Stimulated activated CD8-positive, alpha-beta memory T cell treated with anti-CD3 and anti-CD28 coated beads, Interleukin-4, amount 100 ng/mL, for 1 hour (primary cell): ENCODE measurements at places on chromosomes 6 and 20.

- no peak for DNase-seq
Observed at GRCh38 chr6:152700427-152700826, 2.7 kb downstream of the MYCT1 start.

DNA sequence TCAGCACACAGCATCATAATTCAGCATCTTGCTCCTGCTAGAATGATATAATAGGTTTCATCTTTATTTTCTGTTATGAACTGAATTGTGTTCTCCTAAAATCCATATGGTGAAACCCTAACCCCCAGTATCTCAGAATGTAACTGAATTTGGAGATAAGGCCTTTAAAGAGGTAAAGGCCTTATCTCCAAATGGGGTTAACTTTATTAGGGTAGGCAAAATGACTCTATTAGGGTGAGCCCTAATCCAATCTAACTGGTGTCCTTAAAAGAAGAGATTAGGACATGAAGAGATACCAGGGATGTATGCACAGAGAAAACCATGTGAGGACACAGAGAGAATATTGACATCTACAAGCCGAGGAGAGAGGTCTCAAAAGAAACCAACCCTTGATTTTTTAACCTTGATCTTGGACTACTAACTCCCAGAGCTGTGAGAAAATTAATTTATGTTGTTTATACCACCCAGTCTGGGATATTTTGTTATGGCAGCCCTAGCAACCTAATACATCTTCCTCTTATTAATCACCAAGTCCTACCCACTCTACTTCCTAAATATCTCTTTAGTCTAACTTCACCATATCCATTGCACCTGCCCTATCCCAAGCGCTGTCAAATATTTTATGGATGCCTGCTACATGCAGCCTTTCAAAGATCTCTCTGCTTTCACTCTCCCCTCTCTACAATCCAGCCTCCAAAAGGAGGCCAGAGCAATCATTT lies 8.5 kb upstream of the MRS2 start:
- DNase-seq: no peak

DNA sequence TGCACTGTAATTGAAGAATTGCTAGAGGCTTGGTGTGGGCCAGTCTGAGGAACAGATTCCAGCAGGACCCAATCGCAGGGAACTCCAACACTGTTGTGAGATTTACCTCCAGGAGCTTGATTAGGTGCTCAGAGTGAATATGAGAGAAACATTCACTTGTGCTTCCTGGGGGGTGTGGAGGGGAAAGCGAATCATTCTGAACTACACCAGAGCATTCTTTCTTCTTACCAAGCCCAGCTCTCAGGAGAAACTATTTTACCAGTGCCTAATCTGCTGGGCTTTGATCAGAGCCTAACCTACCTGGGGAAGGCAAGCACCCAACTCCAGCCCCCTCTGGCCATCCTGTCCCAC lies 7.4 kb upstream of the SIRPB1 start:
- DNase-seq: no peak

- no peak for DNase-seq
Observed at GRCh38 chr20:49616154-49617007, 48.4 kb upstream of the PTGIS start.

DNA sequence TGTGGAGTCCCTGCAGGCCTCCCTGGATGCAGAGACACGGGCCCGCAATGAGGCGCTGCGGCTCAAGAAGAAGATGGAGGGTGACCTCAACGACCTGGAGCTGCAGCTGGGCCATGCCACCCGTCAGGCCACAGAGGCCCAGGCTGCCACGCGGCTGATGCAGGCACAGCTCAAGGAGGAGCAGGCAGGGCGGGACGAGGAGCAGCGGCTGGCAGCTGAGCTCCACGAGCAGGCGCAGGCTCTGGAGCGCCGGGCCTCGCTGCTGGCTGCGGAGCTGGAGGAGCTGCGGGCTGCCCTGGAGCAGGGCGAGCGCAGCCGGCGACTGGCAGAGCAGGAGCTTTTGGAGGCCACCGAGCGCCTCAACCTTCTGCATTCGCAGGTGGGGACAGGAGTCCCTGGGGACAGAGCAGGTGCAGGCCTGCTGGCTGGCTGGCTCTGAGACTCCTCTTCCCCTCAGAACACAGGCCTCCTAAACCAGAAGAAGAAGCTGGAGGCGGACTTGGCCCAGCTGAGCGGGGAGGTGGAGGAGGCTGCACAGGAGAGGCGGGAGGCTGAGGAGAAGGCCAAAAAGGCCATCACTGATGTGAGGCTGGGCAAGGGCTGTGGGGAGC lies 44.7 kb downstream of the MYH7B start:
- no peak for DNase-seq

DNA sequence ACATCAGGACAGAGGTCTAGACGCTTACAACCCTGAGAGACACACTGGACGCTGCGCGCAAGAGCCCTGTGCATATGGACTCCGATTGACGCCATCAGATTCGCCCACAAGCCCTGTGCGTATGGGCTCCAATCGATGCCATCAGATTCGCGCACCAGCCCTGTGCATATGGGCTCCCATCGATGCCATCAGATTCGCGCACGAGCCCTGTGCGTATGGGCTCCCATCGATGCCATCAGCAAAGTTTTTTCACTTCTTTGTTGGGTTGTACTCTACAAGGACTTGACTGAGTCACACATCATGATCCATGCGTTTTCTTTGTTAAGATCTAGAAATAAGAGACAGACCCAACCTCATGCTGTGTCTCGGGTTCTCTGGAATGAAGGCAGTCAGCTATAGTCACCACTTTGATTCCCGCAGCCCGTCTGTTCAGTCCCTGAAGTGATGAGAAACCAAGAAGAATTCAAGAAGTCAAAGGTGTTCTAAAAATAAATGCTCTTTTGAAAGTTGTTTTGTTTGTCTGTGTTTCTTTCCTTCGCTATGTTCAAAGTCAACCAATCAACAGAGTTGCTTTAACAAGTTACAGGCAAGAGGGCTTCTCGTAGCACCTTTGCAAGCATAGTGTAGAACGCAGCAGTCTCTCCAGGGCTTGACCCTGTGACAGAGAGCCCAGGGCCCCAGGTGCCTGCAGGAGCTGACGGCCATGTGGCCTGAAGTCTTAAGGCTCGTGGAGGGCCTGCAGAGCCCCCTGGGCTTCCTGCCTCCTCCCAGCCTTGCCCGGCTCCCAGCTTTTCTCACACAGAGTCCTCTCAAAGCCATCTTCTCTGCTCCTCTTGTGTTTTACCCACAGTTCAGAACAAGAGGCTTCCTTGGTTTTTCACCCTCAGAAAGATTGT lies 7.9 kb downstream of the RPS6KA2 start:
- DNase-seq: no peak

DNA sequence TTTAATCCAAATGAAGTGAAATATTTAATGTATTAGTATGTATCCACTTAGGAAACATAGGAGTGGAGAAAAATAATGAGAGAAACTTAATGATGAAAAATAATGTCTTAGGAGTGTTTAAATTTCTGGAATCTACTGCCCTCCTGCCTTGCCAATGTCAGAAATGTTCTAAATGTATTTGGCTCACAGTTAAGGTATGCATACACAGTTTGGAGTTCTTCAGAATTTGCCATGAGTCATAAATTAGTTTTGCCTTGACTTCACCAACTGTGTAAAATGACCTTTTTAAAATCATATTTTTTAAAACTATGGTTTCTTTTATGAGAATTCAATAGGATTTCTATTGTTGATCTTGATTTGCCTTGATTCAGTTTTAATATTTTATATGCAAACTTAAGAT lies 191.7 kb upstream of the HSF2 start:
- no peak for DNase-seq

DNA sequence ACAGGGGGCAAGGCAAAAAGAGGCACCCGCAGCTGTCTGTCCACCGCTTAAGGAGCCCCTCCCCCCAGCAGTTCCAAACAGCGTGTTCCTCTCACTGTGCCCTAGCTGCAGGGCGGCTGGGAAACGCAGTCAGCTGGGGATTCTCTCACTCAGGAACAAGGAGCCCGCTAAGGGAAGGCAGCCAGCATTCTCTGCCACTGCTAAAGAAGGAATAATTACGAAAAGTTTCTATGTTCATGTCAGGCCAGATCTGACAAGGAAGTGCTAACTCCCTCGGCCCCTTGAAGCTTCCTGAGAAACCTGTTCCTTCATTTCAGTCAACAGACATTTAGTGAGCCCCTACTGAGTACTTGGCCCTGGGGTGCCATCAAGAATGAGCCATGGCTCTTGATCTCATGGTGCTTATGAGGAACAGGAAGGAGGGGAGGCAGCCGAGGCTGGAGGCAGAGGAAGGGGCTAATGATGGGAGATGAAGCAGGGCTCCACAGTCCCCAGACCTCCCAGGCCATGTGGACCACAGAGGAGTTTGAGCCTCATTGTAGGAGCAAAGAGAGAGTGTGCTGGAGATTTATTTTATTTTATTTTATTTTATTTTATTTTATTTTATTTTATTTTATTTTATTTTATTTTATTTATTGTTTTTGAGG lies 101.7 kb upstream of the PMEPA1 start:
- no peak for DNase-seq

- no peak for DNase-seq
Observed at GRCh38 chr6:139650941-139651340, 276.5 kb upstream of the CITED2 start.

DNA sequence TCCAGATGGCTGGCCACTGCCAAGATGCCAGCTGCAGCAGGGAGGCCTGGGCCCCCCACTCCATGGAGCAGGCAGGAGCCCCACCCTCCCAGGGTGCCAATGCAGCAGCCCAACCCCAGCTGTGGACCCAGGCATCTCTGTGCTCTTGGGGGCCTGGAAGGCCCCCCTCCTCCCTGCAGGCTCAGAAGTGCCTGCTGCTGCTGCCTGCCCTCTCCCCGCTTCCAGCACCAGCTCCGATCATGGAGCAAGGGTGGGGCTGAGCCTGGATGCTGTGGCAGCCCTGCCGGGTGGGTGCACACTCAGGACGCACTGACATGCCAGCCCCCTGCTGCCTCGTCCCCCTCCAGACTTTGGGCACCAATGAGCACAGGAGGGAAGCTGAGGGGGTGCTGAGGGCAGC lies 14.8 kb upstream of the ABCC10 start:
- no peak for DNase-seq
